Stimulated activated CD8-positive, alpha-beta memory T cell treated with anti-CD3 and anti-CD28 coated beads, Interleukin-12 subunit alpha, Interleukin-12 subunit beta, amount 100 ng/mL, for 1 hour (primary cell): ENCODE measurements at places on chromosomes 2 and 18.
A peak's percentile ranks its signal among the peaks of the same experiment; 100 is the strongest.

- no peak for DNase-seq
Observed at GRCh38 chr2:193965263-193965662, 1691.8 kb upstream of the SLC39A10 start.

DNA sequence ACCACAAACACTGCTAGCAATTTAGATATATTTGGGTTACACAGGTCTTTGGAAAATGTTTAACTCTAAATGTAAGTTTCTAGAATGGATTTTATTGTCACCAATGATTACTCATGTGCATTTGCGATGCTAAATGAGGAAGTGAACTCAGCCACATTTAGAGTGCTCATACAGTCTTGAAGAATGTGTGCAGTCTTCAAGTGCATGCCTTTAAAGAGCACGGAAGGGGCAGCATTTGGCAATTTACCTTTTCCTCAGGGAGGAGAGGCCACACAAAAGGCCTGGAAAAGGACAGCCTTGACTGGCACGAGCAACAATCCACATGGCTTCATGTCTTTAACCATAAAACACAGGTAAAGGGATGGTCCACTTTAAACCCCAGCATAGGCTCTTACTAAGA, 78.5 kb upstream of the STK17B start:
- no peak for DNase-seq

DNA sequence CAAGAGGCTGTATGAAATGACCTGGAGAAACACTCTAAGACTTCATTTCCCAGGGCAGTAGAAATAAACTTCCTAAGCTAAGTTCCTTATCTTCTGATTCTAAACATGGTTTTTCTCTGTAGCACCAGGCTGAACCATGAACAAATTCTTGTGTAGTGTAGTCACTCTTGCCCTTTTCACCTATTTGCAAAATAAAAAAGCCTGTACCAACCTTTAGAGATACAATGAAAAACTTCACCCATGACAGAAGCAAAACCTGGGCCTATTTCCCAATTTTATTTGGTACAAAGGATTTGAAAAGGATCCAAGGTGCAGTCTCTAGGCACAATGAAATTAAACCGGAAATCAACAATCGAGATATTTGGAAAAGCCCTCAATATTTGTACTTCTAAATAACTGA, 43.6 kb downstream of the POLR1A start:
- DNase-seq, result no peak

GRCh38 chr2:226791056-226791486, 8.5 kb downstream of the IRS1 start:
- DNase-seq, result peak; percentile 33

GRCh38 chr2:158598862-158599517, 142.2 kb downstream of the PKP4 start:
- no peak for DNase-seq

DNA sequence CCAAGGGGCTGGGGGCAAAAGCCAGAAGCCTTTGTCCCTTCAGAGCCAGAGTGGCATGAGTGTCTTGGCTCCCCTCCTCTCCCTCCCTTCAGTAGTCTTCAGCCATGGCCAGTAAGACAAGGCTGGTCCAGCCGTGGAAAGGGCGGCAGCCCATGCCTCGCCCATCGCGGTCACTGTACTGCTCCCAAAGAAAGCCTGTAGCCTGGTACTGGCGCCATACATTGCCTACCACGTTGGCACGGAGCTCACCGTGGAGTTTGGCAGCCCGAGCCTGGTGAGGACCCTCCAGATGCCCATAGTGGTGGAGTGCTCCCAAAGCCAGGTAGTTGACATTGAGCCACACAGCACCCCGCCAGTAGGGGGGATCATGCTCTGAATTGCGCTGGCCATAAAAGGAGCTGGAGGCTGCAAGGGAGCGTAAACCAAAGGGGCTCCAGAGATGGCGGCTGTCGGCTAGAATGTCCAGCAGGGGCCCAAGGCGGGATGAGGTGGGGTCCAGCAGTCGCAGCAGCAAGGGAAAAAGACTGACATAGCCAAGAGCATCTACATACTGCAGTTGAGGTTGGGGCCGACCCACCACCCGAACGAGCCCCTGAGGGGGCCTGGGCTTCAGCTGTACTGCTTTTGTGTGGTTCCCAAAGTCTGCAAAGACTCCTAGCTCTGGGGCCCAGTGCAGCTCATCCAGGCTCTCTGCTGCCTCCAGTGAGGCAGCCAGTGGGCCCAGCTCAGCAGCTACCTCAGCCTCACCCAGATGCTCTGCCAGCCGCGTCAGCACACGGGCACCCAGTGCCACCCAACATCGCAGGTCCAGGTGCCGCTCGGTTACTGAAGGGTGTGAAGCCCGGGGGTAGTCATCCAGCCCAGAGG, 3.2 kb downstream of the WBP1 start:
- no peak for DNase-seq

DNA sequence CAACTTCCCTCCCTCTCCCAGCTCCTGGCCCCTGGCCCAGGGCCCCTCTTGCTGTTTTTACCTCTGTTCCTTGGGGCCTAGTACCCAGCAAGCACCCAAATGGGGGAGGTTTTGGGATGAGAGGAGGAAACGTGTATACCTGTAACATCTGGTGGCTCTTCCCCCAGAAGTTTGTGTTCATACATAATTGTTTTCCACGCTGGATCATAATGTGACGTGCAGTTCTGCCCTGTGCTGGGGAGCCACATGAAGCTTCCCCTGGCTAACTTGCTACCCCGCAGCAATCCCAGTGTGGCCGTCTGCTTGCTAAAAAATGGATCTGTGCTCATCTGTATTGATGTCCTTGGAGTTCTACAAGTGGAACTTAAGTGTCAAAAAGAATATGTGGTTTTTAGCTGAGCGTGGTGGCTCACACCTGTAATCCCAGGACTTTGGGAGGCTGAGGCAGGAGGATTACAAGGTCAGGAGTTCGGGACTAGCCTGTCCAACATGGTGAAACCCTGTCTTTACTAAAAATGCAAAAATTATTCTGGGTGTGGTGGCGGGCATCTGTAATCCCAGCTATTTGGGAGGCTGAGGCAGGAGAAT, 36.5 kb downstream of the ANO7 start:
- DNase-seq, result no peak

DNA sequence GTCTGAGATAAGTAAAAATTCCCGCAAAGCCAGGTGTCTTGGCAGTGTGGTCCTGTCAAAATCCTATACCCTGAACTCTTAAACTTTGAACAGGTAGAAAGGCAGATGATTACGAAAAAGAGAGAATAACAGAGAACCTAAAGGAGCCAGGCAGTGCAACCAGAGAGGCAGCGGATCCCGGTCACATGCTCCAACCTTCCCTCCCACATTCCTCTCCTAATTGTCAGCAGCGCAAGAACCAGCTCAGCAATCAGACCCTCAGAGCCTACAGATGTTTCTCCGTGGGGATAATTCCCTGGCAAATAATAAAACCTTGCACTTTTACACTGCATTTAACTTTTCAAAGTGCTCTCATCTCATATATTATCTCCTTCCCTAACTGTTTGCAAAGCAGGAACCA, 124.8 kb downstream of the EPHA4 start:
- DNase-seq, result no peak

- no peak for DNase-seq
Observed at GRCh38 chr2:216072473-216072872, 9.1 kb downstream of the PECR start.

DNA sequence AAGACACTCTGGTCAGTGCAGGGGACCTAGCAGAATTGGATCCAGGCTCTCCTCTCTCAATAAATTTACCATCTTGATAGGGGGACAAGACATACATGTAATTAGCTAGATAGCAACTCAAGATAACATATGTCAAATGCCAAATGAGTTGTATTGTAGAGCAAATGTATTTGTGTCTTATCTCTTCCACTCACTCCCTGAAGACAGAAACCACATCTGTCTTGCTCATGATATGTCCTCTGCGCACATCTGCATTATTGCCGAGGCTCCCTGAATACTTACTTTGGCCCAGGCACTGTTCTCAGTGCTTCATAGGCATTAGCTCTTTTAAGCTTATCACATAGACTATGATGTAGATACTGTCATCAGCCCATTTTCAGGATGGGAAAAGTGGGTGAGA, 122.9 kb upstream of the GATA6 start:
- no peak for DNase-seq

- DNase-seq, result no peak
Observed at GRCh38 chr18:43148231-43148630, 32.7 kb upstream of the RIT2 start.

DNA sequence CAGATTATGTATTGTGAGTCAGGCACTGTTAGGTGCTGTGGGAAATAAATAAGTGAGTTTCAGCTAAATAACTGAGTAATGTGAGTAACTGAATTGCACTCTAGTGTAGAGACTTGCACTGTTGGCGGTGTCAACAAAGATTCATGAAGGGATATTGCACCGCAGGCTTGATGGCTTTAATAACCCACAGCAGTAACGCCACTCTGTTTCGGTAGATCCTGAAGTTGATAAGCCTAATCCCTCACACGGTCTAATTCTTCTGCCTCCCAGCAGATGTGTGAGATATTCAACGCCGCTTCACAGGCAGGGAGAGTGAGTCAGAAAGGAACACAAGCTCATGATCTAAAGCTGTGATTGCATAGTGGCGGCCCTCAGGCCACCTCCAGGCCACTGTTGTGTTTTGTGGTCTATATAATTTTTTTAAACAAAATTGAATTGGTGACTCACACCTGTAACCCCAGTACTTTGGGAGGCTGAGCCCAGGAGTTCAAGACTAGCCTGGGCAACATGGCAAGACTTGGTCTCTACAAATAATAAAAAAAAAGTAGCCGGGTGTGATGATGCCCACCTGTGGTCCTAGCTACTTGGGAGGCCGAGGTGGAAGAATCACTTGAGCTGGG, 94.3 kb downstream of the LIPG start:
- no peak for DNase-seq

DNA sequence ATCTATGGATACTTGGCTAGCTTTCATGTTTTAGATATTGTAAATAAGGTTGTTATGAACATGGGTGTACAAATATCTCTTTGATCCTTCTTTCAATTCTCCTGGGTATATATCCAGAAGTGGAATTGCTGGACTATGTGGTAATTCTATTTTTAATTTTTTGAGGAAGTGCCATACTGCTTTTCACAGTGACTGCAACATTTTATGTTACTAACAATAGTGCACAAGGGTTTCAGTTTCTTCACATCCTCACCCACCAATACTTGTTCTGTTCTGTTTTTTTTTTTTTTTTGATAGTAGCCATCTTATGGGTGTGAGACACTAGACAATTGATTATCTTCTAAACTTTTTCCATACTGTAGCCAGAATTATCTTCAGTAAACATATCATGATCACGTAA, 17.3 kb upstream of the NEUROD1 start:
- no peak for DNase-seq

- no peak for DNase-seq
Observed at GRCh38 chr2:164692114-164692513, 70.8 kb upstream of the GRB14 start.

- DNase-seq, result no peak
Observed at GRCh38 chr2:41847744-41848441, 199.9 kb upstream of the PKDCC start.

DNA sequence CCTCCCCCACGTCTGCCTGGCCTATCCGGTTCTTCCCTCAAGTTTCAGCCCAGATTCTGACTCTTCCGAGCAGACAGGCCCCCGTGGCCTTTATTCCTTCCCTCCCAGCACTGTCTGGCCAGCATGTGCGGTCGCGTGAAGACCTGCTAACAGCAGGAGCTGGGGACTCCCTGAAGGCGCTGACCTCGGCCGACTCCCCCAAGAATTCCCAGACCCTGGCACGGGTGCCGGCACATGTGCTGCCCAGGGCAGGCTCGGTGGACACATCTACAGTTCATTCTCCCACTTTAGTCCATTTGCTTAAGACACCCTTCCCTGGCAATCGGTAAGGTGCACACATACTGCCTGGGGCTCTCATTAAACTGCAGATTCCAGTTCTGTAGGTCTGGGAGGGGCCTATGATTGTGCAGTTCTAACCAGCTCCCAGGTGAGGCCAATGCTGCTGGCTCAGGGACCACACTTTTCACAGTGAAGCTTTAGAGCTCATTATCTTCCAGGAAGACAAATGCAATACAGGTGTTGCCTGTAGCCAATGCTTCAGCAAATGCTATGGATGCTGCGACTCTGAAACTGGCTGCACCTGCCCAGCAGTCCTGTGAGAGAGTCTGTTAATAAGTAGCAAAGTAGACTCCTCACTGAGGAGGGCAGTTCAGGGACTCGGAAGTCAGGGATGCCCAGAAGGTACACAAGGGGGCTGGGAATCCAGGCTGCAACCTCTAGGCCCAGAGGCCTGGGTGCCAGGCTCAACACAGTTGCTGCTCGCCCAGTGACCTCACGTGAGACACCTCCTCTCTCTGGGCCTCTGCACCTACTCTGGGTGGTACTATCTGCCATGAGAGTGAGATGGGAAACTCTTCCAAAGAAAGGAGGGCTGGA, 45.4 kb upstream of the TAF1B start:
- DNase-seq, result no peak

DNA sequence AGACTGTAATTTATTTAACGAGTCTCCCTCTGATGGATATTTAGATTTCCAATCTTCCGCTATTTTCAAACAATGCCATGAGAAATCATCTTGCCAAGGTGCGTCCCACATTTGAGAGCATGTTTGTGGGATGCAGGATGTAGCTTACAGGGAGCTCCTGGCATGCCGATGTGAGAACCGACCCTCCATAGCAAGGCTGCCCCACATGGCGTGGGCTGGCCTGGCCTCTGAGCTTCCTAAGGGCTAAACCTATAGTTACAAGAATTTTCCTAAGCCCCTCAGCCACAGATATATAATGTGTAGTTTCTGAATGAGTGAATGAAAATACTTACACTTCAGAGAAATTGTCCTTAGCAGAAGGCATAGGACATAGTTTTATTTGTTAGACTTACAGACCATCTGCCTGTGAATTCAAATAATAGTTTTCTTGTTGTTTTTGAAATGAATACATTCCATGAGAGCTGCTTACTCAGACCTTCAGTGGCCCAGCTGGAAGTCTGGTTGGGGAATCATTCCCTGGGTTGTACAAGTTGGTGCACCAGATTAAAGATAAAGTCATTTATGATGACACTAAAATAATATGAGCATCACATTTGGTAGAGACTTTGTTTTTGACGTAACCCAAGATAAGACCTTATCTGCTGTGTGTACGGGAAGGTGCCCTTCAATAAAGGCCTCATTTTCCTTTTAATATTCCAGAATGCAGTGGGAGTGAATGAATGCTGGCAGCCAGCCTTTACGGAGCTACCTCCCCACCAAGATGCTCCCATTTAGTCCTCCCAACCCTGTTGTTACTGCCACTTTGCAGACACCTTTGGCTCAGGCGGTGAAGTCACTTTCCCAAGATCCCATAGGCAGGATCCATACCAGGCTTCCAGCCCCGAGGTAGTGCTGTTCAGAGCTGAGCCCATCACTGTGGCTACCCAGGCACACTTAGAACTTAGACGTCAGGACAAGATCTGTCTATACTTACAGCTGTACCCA, 107.1 kb downstream of the GLI2 start:
- no peak for DNase-seq

- DNase-seq, result no peak
Observed at GRCh38 chr2:209351636-209352035, 72.2 kb upstream of the MAP2 start.

- no peak for DNase-seq
Observed at GRCh38 chr18:45667056-45667736, 51.9 kb downstream of the SLC14A2 start.
